ENCODE measurements at places on chromosomes 1 and 21.
A peak's percentile ranks its signal among the peaks of the same experiment; 100 is the strongest.

GRCh38 chr1:177274687-177275211, 104.0 kb downstream of the BRINP2 start:
- peak; percentile 62 for DNase-seq

DNA sequence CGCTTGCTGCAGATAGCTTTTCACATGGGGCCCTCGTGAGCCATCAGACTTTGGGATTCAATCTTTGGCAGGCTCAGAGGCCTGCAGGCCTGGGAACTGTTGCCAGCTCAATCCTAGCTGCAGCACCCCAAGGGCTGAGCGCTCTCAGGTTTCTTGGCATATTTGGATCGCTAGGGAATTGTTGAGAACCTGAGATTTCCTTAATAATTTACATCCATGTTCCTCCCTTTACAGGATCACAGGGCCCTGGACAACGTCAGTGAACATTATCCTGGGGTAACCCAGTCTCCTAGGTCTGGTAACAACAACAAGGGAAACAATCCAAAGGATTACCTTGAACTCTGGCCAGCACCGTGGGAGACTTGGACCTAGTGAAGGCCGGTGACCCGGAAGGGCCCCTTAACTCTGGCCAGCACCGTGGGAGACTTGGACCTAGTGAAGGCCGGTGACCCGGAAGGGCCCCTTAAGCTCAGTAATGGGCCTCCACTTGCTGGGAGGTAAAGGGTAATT, 49.3 kb upstream of the NEK2 start:
- DNase-seq = no peak

DNA sequence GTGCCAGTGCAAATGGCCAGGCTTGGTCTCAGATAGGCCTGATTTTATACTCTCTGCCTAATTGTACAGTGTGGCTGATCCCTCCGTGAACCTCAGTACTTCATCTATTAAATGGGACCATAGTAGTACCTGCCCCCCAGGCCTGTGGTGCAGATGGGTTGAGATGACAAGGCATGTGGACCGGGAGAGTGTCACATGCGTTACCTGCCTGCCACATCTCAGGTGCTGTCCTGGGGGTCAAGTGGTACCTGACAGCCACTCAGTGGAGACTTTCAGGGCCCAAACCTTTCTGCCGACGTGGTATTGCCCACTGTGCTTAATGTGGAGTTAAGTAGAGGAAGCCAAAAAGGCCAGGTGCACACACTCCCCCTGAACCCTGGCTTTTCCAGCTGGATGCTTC, 197.3 kb downstream of the FOXD2 start:
- no peak for DNase-seq

- peak; percentile 47 for DNase-seq
Measured at GRCh38 chr1:223331301-223331700, 32.7 kb downstream of the SUSD4 start.

- DNase-seq = no peak
Measured at GRCh38 chr1:226400519-226401354, 7.2 kb downstream of the PARP1 start.

DNA sequence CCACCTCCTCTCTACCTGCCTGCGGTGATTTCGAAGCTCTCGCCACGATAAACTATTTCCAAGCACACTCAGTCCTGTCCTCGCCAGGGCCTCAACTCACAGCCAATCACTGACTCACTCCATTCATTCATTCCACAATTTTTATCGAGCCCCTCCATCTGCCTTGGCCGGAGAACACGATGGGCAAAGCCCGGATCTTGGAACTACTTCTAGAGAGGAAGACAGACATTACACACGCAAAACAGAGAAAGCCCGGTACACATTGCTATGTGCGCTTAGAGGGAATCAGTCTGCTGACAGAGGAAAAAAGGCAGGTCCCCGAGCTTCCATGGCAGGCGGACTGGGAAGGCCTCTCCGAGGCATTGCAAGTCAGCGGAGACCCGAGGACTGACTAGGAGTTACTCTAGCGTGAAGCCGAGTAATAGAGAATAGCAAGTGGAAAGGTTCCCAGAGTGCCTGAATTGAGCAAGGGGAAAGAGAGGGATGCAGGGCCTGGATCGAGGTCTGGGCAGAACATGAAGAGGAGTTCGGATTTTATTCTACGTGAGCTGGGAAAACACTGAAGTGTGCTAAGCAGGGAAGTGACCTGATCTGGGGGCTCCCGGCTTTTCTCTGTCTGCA, 54.2 kb upstream of the DNAJC6 start:
- DNase-seq = peak; percentile 52

GRCh38 chr1:150813028-150813707, 5.1 kb upstream of the CTSK start:
- DNase-seq = peak; percentile 65

DNA sequence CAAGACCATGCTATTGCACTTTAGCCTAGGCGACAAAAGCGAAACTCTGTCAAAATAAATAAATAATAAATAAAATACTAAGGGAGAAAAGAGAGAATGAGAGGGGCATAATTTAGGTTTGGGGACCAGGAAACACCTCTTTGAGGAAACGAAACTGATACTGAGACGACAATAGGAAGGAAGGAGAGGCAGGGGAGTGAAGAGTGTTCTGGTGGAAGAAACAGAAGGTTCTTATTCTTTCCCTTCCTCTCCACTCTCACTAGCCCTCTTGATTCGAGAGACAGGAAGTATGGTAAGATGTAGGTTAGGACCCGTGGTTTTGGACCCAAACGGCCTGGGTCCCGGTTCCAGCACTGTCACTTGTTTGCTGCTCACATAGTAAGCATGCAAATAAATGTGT, 1.6 kb upstream of the NKAIN1 start:
- no peak for DNase-seq

DNA sequence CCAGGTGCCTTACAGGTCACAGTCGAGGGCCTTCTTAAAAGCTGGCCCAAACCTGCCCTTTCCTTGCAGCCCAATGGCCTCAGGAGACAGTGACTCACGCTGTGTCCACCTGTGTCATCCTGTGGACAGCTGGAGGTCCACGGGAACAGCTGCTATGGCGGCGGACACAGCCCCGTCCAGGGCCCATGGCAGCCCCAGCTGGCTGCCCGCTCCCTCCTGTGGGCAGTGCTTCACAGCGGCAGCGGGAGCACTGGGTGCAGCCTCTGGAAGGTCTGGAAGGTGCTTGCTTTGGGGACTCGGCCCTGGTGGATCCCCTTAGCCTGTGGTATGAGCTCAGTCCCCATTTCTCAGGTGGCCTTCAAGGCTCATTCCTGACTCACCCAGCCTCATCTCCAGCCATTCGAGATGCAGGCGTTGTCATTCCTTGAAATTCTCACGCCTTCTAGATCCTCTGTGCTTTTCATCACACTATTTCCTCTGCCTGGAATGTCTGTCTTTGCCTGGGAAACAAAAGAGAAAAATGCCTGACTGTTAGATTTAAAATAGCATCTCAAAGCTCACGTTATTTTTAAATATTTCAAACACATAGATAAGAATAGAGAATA, 86.8 kb downstream of the KIF26B start:
- no peak for DNase-seq

GRCh38 chr1:9373619-9374018, 80.9 kb downstream of the SPSB1 start:
- no peak for DNase-seq

DNA sequence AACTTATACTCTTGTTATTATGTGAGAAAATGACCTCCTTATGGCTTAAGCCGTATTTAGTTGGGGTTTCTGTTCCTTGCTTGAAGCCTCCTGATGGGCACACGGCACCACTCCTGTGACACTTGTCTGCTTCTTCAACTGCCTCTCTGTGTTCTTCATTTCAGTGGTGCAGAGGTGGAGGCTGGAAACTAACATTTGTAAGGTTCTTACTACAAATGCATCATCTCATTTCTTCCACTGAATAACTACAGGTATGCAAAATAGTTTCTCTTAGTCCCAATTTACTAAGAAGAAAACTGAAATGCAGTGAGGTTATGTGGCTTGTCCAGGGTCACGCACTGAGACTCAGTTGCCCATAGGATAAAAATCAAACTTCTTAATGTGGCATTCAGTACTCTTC, 23.6 kb upstream of the ZNF362 start:
- DNase-seq = no peak

DNA sequence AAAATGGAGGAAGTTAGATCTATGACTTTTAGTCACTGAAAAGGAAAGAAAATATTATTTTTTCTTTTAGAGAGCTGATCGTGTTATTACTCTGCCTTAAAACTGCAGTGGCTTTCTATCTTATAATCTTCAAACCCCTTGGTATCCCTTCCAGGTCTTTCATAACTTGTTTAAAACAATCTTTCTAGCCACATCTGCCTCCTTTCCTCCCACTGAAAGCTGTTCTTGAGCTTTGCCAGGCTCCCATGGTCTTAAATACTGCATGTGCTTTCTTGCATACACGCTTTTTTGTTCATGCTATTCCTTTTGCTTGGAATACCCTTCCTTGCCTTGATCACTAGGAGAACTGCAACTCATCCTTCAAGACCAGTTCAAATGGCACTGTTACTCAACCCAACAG, 65.9 kb upstream of the GADD45A start:
- no peak for DNase-seq

DNA sequence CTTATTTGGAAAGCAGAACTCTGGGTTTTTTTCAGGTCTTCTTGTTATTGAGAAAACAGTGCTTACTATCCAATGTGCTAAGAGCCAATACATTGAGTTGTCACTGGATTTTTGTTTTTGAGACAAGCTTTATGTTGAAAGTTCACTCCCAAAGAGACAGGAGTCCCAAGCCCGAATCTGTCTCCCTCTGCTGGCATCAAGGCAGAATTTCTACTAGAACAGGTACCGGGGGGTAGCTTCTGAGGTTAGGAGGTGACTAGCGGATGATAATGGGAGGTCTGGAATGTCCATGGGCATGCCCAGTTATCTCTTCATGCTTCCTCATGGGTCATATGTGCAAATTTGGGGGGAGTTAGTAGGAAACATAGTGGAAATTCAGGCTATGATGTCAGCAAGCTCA, 25.1 kb downstream of the ZNF124 start:
- no peak for DNase-seq

DNA sequence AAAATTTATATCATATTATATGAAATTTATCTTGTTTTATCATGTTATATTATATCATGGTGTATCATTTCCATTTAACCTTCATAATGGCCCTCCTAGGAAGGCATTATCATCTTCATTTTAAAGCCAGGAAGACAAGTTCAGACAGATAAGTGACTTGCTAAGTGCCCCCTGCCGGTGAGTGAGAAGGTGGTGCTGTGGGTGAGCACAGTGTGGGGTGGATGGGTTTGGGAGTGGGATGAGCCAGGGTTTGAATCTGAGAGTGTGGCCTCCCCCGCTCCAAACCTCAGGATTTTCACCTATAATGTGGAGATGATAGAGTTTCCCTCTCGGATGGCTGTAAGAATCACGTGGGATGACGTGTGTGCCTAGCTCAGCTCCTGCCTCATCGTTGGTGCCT, 108.7 kb upstream of the IGSF21 start:
- no peak for DNase-seq

GRCh38 chr1:77040826-77041225, 173.5 kb downstream of the ST6GALNAC5 start:
- DNase-seq = no peak

DNA sequence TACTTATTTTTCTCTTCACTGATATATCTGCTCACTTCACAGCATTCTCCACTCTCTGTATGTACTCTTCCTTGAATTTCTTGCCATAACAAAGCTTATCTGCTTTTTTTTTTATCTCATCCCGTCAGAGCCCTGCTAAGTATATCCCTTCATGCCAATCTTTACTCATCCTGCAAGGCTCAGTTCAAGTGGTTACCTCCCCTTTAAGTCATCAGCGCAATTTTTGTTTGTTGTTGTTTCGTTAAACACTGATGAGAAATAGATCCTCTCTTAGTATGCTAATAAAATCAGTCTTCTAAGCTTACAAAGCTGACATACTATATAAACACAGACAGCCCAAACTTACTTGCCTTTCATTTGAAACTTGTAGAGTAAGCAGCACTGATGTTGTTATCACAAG, 17.8 kb downstream of the COL24A1 start:
- DNase-seq = no peak

DNA sequence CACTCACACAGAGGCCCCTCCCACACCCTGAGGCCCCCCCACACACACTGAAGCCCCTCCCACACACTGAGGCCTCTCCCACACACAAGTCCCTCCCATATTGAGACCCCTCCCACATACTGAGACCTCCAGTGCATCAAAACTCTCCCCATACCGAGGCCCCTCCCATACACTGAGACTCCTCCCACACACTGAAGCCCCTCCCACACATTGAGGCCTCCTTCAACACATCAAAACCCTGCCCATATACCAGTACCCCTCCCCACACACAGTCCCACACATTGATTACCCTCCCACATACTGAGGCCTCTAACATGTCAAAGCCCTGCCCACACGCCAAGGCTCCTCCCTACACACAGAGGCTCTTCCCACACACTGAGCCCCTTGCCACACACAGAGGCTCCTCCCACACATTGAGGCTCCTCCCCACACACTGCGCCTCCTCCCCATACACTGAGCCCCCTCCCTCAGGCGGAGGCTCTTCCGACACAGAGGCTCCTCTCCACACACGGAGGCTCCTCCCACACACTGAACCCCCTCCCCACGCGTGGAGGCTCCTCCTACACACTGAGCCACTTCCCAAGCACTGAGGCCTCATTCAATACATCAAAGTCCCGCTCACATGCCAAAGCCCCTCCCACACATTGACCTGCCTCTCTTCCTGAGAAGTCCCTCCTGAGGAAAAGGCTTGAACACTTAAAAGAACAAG, 392.3 kb downstream of the CAMTA1 start:
- no peak for DNase-seq

DNA sequence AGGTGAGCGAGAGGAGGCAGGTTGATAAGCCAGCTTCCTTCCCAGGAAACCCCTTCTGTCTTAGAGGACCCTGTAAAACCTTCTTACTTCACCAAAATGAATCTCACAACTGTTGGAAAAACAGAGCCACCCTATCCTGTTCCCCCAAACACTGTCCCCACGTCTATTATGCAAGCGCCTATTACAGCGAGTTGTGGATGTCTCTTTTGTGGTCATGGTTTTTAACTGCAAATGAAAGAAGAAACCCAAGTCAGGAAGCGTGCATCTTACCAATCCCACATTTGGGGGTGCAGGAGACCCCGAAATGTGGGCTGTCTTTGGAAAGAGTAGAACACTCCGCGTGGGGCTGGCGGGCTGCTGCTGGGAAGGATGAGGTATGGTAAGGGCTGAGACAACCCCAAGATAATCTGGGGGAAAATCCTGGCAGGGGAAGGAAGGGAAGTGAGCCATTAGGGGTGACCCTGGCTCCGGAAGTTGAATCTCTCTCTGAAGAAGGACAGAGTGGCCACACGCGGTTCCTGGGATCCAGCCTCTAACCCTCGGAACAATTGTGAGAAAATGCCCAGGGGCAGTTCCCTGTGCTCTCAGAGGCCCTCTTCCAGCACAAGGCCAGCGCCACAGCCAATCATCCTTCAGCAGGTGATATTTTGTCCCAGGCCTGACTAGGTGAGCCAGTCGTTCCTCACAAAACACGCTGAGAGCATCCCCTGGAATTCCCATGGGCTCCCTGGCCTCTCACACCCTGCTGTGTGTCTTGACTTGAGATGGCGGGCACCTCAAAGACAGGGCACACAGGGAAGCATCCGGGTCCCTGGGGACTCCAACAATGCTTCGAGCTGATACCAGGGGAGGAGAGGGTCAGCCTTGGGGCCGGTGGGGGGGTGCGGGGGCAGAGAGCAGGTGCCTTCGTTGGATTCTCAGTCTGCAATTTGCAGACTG, 168.5 kb upstream of the IRF2BP2 start:
- DNase-seq = peak; percentile 46

Measured in right forelimb (tissue), 1 donor.